Stimulated activated CD8-positive, alpha-beta memory T cell treated with anti-CD3 and anti-CD28 coated beads, Interleukin-4, amount 100 ng/mL, for 24 hours (primary cell): ENCODE measurements at places on chromosomes 16 and 17.

DNA sequence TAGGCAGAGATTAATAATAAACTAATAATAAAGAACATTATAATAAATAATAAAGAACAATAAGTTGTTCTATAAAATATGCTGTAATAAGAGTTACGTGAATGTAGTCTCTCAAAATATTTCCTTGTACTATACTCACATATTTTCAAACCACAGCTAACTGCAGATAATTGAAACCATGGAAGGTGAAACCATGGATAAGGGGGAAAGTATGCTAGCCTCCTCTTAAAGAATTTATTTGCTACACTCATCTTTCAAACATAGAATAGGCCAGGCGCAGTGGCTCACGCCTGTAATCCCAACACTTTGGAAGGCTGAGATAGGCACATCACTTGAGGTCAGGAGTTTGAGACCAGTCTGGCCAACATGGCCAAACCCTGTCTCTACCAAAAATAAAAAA, 18.5 kb downstream of the CYTH1 start:
- DNase-seq = no peak

DNA sequence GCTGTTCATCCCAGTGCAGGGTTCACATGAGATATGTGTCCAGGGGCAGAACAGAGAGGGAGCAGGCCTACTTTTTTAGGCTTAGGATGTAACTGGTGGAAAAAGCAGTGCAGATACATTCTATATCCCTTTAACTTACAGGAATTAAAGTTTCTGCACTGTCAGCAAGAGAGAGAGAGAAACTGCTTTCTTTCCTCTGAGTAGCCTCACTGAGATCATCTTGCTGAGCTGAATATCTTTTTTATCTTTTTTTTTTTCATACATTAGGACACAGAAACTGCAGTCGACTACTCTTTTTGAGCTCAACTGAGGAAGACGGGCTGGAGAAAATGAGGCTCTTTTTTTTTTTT, 50.1 kb downstream of the CNGB1 start:
- no peak for DNase-seq

DNA sequence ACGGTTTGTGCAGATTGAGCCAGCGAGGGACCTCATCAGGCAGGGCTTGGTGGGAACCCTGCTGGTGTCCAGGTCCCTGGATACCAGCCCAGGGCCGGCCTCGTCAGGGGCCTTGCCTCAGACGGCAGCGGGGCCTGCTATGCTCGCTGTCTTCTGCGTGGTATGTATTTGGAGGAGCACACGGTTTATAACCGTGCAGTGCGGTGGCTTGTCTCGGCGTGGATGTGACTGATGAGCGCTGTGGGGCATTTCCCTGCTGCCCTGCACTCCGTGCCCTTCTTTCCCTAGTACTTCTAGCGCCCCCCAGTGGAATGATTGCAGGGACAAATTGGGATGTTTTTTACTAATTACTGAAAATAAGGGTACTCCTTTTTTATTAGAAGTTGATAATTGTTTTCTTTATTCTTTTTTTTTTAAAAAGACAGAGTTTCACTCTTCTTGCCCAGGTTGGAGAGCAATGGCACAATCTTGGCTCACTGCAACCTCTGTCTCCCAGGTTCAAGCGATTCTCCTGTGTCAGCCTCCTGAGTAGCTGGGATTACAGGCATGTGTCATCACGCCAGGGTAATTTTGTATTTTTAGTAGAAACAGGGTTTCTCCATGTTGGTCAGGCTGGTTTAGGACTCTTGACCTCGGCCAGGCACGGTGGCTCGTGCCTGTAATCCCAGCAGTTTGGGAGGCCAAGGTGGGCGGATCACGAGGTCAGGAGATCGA, 15.3 kb downstream of the TBCD start:
- no peak for DNase-seq

DNA sequence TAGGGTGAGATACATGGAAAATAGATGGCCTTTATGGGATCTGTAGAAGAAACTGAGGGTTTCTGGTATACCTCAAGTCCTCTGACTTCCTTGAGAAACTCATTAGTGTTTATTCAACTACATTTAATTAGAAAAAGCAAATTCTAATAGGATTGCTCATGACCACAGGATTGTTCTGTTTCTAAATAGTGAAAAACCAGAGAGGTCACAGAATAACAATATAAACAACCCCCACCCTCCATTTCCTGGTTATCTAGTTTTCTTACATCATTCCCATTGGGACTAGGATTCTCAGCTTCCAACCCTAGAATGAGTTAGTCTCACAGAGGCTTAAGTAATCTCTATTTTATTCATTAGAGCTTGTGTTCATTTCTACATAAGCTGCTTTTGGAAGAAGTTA, 30.0 kb downstream of the SF3B3 start:
- no peak for DNase-seq

- DNase-seq = peak; percentile 83
Observed at GRCh38 chr17:81512562-81513371, at the start of gene ACTG1. Gene ACTG1 (minus strand): TSS chr17:81512799. CDS start chr17:81512354, 445 bp downstream.

DNA sequence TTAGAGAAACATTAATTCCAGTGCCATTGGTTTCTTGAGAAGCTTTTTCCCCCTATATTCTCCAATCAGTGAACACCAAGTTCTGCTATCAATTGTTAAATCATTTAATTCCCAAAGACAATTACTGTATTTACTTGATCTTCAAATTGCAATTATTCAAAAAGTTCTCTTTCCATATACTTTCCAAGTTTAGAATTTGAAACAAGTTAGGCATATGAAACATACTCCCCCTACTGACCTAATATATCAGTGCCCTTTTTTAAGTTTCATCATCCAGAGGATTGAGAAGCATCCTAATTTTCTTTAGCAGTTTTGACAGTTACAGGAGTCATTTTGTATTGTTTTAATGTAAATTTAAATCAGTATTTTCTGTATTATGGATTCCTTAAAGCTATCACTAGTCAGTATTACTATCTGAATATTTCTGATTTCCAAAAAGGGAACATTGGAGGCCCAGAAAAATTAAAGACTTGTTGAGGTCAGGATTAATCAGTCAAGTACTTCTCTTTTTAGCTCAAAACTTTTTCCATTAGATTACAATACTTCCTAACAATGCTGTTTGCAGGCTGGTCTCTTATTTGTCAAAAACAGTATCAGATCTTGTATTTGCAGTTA, 16.3 kb downstream of the MEIOC start:
- DNase-seq = no peak

- no peak for DNase-seq
Observed at GRCh38 chr17:20941872-20942271, 100.9 kb downstream of the USP22 start.

GRCh38 chr16:14181371-14182050, 110.4 kb downstream of the MRTFB start:
- DNase-seq = no peak

GRCh38 chr16:35689764-35690163, 2230.4 kb downstream of the TP53TG3F start:
- DNase-seq = no peak

DNA sequence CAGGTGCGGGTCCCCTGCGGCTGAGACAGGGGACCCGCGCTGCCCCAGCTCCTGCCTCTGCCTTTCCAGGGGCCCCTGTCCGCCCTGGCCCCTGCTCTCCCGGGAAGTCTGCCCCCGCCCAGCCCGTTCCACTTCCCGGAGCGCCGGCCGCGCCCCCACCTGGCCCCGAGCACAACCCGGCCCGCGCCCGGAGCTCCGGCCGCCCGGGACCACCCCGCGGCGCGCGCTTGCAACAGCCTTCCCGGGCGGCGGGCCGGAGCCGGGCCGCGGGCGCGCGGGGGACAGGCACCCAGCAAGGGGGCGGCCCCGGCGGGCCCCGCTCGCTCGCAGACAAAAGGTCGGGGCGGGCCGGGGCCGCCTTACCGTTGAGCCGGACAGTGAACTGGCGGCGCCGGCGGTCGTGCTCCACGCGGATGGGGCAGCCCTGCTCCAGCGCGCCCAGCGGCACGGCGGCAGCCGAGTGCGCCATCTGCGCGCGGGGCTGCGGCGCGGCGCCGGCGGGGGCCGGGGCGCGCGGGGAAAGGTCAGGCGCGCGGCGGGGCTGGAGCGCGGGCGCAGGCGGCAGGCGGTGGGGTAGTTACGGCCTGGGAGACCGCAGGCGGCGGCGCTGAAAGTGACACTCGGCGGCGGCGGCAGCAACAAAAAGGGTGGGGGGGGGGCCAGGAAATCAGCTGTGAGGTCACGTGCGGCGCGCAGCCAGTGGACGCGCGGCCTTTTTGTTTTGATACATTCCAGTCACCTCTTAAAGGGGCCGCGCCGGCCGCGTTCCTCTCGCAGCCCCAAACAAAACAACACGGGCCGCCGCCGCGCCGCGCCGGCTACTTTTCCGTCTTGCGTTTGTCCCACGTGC, at the start of gene NATD1:
Gene NATD1, minus strand, starts transcription at position 615 of the 850 bp plus-strand sequence. Its CDS starts 146 bp downstream, at position 469.
- peak; percentile 64 for DNase-seq

GRCh38 chr16:4094127-4094773, 22.0 kb downstream of the ADCY9 start:
- DNase-seq = no peak

DNA sequence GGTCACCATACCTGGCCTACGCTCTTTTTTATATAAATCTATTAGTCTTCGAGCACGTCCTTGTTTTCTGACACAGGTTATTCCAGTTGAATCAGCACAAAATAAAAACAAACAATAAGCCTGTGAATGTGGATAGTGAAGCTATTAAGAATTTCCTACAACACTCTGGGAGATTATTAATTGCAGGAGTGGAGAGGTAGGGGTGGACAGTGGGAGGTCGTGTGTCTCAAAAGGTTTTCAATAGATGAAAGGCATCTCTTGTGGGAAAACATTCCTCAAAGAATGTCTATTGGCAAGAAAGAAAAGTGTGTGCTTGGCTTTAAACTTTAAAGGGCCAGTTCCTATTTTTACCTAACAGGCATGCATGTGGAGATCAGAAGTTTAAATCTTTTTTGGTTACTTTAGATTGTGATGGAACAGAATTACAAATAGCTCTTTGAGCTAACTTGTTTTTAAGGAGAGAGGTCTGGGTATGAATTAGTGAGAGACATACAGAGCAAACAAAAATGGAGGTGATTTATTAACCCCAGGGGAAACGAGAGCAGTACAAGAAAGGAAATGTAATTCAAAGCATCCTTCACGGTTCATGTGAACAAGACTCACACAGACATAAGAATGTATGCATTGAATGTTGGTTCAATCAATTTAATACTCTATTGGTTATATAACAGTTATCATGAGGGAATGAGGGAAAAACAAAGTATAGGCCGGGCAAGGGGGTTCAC, 9.0 kb downstream of the SMYD4 start:
- DNase-seq = no peak

DNA sequence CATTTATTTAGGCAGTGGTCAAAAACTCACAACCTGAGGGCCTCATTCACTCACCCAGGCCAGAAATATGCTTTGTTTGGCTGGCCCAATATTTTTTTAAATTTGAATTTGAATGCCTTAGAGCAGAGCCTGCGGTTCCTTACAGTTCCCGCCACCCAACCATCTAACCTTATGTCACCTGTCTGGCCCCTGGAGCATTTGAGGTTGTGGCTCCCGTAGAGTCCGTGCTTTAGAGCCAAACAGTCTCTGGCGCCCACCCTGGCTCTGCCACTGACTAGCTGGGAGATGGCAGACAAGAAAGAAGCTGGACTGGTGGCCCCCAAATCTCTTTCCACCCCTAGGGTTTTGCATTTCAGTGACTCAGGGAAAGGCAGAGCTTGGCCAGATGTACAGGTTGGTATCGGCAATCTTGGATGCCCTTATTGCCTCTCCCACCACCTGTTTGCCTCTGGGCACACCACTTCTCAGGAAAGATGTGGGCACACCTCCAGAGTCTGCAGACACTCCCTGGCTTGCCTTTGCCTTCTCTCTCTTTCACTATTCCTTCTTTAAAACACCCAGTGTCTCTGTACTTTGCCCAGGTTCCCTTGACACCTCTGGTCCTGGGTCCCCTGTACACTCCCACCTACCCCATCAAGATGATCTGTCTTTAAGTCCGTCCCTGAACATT, 1.9 kb upstream of the MAP3K14 start:
- DNase-seq = no peak

- DNase-seq = no peak
Observed at GRCh38 chr16:74094514-74094913, 202.1 kb upstream of the PSMD7 start.

- no peak for DNase-seq
Observed at GRCh38 chr16:85978291-85978775, 79.4 kb downstream of the IRF8 start.

DNA sequence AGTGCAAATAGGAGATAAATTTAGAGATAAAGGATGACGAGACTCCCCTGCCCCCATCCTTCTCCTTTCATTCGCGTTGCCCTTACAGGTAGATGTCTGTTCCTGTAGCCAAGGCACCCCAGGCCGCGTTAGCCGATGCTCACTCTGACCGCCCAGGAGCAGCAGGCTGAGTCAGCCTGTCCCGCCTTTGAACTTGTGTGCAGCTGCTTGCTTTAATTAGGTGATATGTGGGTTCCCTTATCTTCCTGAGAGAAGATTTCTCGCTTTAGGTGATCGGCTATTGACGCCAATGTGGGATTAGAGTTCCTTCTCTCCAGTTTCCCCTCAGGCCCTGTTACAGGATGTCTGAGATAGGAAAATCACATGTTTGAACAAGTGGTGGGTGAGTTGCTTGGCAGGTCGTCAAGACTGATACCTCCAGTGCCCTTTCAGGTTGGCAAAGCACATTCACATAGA, 119.5 kb downstream of the MSI2 start:
- no peak for DNase-seq

GRCh38 chr16:54211203-54211602, 75.4 kb downstream of the IRX3 start:
- DNase-seq = no peak

GRCh38 chr17:63842173-63842539, 329 bp downstream of the SMARCD2 start:
- no peak for DNase-seq
